ENCODE measurements at places on chromosomes 11 and 22.

GRCh38 chr11:2685566-2686359 is 14.0 kb downstream of the KCNQ1OT1 start:
- no peak for DNase-seq

- no peak for DNase-seq
Observed at GRCh38 chr11:120401506-120401905, 65.3 kb downstream of the ARHGEF12 start.

- DNase-seq, result no peak
Observed at GRCh38 chr11:15764326-15764725, 592.0 kb downstream of the SOX6 start.

- no peak for DNase-seq
Observed at GRCh38 chr11:117392001-117392690, 64.5 kb downstream of the CEP164 start.

DNA sequence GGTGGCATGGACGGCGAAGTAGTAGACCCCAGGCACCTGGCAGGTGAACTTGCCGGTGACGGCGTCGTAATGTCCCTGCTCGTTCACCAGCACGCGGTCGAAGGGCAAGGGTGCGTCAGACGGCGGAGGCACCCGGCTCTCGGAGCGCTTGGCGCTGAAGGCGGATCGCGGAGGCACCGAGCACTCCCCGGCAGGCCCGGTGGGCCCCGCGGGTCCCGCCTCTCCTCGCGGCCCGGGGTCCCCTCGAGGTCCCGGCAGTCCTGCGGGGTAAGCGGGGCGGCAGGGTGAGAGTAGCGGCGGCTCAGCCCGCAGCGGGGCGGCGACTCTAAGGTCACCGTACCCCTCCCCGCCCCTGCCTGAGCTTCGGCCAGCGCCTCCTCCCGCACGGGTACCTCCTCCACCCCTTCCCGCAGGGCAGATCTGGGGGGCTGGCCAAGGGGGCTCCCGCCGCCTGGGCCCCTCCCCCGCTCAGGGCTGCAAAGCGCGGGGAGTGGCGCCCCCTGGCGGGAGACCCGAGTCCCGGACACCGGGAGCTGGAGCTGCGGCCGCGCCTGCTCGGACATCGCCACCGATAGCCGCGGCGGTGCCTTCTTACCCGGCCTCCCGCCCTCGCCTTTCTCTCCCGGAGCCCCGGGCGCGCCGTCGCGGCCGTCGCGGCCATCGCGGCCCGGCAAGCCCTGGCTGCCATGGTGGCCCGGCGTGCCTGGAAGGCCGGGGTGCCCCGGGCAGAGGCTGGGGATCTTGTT is 921 bp downstream of the C1QTNF5 start:
- DNase-seq, result no peak

DNA sequence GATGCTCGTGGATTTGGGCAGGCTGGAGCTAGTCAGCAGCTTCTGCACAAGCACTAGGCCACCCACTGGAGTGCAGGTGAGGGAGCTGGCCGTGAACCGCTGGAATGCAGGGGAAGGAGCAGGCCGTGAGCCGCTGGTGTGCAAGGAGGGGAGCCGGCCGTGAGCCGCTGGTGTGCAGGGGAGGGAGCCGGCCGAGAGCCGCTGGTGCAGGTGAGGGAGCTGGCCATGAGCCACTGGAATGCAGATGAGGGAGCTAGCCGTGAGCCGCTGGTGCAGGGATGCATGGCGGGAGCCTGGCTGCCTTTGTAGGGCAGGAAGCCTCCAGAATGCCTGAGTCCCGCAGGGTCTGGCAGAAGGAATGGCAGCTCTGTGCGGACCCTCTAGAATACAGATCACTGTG is 4220.0 kb upstream of the OR11H1 start:
- DNase-seq, result no peak

DNA sequence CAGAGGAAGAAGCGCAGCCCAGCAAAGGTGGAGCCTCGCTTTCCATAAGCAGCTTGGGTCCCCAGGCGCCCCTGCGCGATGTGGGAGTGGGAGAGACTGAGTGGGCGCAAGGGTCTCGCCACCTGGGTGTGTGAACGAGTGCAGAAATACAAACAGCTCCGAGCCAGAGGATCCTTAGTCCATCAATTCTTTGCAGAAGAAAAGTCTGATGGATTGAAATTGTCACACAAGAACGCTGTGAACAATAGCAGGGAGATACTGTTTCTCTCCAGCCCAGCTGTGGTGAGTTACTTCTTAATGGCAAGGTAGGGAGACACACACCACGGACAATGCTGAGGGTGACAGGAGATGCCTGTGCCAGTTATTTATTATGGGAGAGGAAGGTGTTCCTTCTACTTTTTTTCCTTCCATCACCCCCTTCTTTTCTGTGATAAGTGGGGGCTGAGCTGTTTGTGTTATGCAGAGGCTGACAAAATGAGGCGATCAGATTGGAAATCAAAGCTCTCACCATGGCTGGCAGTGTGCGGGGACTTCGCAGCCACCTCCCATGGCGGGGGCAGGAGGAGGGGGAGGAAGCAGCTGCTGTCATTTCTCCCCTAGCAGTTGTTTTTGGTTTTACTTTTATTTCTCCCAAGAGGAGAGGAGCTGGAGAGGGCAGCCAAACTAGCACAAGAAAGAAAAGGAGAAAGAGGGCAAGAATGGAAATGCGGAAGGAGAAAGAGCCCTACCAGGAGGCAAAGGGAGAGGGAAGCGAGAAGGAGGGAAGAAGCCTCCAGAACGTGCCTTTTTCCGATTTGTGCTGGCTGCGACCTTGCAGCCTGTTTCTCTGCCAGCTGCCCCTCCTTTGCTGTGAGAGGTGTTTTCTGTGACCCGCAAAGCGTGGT is 755.8 kb downstream of the NTM start:
- no peak for DNase-seq

GRCh38 chr11:55707029-55707428 is 45.0 kb downstream of the OR4C6 start:
- DNase-seq, result no peak

DNA sequence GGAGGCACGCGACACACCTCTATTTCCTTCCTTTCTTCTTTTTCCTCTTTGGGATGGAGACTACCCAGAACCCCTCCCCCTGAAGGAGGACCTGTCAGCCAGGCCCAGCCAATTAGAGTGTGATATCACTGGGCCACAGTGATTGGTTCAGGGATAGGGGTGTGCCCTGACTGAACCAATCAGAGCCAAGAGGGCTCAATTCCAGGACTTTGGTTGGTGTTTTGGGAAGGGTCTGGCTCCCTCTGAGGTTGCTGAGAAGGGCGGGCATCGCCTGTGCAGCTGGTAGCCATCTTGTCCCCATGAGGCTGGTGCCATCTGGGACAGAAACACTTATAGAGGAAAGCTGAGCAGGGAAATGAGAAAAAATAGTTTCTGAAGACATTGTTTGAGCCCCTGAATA is 71.4 kb downstream of the CHST1 start:
- DNase-seq, result no peak
